ENCODE measurements at places on chromosomes 1 and 21.

GRCh38 chr1:33306653-33307493, 14.0 kb downstream of the A3GALT2 start:
- no peak for DNase-seq

DNA sequence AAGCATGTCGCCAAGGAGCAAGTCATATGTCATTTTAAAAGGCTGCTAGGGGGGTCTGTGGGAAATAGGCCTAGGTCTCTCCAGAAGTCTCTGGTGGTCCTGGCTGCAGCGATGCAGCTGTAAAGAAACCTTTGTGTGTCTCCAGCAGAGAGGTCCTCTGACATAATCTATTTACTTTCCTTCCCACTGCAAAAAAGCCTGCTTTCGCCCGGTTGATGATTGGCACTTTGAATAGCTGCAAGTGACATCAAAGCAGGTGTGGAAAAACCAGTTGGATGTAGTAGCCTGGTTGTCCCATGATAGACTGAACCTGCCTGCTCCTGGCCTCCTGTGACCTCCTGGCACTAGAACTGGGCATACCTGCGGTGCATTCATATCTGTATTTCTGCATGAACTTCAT, 13.8 kb downstream of the RASSF5 start:
- no peak for DNase-seq

DNA sequence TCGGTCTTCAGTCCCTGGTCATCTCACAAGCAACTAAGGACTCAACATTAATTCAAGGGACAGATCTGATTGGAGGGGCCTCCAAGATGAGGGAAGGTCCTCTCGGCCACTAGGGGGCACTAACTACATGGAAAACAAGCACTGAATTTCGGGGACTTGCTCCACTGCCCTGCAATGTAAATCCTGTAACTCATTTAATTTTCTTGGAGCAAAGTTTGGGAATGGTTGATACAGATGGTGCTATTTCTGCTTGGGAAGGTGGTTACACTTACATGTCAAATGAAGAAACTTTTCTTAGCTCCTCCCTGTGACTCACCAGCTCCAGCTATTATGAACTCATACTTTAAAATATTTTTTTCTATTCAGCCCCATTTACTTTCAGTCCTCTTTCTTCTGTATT, 97.4 kb upstream of the KCNJ15 start:
- peak; percentile 25 for DNase-seq

GRCh38 chr1:242224461-242224860, 225.6 kb upstream of the MAP1LC3C start:
- DNase-seq: no peak

DNA sequence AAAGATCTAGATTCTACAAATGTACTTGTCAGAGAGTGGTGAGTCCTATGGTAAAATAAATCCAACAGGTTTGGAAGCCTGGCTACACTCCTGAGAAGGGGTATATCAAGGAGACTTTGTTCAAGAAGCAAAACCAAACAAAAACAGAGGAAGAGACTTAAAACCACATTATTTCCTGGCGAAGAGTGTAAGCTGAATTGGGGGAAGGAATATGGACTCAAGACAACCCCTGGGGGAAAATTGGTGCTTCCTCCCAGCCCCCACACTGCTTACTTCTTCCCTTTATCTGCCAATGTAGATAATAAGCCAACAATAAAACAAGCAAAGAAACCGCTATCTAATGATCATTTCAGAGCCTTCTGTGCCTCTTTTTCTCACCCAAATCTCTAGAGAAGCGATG, 48.4 kb upstream of the ZBTB18 start:
- no peak for DNase-seq

GRCh38 chr1:85258536-85259117, 835 bp downstream of the C1orf52 start:
- no peak for DNase-seq

- no peak for DNase-seq
These were observed 187.5 kb downstream of the LMX1A start for GRCh38 chr1:165169028-165169427.

GRCh38 chr1:229318056-229318455, 24.8 kb downstream of the CCSAP start:
- DNase-seq: no peak

DNA sequence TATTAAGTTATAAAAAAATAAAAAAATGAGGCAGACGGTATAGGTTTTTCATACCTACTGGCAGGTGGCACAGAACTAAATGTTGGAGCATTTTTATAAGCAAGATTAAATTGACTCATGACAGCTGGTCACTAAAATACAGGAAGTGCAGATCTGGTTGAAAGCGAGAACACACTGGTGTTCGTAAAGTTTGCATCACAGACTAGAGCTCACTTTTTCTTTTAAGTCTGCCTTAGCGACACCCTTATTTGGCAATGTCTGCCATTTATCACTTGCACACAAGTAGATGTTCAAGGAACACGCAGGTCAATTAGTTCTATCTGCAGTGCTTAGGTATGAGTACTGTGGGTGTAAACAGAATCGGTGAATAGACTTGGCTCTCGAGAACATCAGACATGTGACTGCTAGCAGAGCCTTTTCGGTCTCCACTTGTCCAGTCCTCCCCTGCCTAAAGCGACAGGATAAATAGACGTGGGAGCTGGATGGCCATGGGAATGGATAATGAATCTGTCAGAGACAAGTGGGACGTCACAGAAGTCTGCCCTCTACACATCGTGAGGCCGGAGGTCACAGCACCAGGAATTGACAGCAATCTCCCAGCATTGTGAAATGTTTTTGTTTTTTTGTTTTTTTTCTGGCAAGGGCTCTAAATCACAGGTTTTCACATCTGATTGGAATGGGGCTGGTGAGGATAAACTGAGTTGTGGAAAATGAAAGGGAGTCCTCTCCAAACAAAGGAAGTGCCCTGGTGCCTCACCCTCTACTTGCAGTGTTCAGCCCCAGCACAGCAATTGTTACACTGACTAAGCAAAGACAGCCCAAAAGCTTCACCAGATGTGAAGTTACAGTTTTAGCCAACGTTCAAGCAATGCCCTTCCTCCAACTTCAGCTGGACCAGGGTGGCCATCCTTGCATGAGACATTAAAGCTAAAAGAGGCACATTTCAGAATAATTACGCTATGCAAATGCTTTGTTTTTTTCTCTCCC, 248.9 kb downstream of the NTNG1 start:
- DNase-seq: no peak

DNA sequence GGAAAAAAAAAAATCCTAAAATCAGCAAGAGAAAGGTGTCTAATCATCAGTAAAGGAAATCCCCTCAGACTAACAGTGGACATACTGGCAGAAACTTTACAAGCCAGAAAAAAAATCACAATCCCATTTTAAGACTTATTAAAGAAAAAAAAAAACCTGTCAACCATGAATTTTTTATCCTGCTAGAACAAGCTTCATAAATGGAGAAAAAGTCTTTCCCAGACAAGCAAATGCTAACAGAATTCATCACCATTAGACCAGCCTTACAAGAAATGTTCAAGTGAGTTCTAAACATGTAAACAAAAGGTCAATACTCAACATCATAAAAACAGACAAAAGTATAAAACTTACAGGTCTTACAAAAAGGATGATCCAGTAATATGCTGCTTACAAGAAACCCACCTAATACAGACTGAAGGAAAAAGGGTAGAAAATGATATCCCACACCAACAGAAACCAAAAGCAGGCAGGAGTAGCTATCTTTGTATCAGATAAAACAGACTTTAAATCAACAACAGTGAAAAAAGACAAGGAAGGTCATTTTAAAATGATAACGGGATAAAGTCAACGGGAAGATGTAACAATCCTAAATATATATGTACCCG, 129.6 kb downstream of the EVI5 start:
- DNase-seq: no peak

DNA sequence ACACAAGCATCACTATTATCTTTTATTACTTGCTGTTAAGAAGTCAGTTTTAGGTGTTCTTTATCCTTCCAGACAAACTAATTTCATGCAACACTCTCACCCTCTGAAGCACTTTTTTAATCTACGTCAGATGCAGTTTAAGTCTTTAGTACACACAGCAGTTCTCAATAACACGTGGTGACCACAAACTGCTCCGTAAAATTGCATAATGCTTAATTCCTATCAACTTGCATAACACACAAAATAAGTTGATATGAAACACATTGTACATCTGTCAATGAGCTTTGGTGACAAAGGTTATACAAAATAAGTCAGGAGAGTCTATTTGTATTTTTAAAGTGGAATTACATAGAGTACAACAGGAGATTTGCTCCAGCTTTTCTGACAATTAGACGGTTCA, 140.9 kb upstream of the ETS2 start:
- DNase-seq: no peak

- no peak for DNase-seq
These were observed 9.5 kb downstream of the XCL1 start for GRCh38 chr1:168585937-168586336.
